Muscle of arm (tissue), 14 donors: ENCODE measurements at places on chromosomes 12 and 14.

- DNase-seq, result no peak
Measured at GRCh38 chr14:75543253-75543652, 21.0 kb downstream of the BATF start.

DNA sequence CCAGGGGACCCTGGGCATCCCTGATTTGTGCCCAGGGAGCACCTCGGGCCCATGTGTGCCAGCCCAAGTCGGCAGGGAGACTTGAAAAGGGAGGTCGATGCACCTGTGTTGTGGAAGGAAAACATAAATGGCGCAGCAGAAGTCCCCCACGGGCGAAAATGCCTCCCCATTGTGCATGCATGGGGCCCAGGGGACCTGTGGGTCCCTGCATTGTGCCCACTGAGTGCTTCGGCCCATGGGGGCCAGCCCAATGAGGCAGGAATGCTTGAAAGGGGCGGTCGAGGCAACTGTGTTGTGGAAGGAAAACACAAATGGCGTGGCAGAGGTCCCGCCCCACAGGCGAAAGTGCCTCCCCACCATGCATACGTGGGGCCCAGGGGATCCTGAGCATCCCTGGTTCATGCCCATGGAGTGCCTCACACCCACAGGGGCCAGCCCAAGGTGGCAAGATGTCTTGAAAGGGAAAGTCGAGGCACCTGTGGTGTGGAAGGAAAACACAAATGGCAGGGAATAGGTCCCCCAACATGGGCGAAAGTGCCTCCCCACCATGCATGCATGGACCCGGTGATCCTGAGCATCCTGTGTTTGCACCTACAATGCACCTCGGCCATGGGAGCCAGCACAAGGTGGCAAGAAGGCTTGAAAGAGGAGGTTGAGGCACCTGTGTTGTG is 368.0 kb downstream of the ALG10 start:
- DNase-seq, result no peak

DNA sequence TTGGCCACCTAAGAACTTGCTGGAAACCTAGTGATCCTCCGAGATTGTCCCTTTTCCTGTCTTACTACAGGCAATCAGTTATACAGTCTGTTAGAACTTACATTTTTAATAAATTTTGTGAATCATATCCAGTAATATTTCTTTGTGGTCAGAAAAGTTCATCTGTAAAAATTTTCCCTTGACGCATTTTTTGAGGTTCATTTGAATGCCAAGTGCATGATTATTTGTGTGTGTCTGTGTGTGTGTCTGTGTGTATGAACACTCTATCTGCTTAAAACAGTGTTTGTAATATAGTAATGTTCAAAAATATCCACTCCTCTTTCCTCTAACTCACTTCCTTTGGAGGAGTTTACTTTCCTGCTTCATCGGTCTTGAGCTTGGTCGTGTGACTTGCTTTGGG is 468.7 kb upstream of the FLRT2 start:
- no peak for DNase-seq

DNA sequence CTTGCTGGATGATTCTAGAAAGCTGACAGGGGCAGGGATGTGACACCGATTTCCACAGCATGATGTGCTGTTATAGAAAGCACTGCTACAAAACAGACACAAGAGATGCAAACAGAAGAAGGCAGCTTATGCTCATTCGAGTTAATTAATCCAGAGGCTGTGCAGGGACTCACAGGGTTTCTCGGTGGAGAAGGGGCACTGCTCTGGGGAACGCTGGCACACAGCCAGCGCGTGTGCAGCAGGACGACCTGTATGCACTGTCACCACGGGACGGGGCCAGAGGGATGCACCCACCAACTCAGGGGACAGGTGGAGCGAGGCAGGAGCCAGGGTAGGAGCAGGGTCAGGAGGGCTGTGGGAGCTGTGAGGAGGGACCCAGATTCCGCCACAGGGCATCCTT is 143.5 kb downstream of the RIMBP2 start:
- DNase-seq, result no peak

DNA sequence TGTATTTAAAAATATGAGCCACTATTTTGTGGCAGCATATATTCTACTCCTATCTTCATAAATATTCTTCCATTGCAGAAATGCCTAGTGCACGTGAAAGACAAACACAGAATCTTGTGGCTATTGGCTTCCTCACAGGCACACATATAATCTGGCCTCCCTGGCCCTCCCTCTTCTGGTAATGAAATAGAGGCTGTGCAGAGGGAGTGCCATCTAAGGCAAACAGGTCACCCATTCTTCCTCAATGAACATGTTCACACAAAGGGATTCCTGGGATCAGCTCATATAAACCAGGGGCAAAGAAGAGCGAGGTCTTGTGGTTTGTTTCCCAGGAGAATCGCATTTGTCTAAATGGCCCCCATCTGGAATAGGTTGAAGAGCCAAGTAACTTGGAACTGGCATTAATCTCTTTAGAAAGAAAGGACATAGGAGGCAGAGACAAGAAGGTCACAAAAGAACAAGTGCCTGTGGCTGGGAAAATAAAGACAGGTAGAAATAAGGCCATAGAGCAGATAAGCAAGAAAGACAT is 171.6 kb upstream of the PTPRQ start:
- DNase-seq, result no peak

DNA sequence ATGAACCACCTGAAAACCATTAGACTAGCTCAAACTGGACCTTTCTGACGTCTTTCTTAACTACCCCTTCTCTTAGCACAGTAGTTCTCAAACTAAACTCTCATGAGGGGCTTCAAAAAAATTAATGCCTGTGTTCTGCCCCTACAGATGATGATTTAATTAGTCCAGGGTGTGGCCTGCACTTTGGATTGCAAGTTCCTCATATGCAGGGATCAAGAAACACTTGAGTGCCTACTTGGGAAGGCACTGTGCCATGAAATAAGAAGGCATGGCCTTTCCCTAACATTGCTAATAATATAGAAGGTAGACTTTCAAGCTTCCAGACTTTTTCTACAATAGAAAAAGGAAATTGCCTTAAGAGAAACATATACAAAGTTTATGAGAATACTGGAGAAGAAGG is 22.8 kb upstream of the KLHDC2 start:
- DNase-seq, result no peak

- no peak for DNase-seq
Measured at GRCh38 chr14:105477660-105478397, 3.2 kb downstream of the CRIP2 start.

DNA sequence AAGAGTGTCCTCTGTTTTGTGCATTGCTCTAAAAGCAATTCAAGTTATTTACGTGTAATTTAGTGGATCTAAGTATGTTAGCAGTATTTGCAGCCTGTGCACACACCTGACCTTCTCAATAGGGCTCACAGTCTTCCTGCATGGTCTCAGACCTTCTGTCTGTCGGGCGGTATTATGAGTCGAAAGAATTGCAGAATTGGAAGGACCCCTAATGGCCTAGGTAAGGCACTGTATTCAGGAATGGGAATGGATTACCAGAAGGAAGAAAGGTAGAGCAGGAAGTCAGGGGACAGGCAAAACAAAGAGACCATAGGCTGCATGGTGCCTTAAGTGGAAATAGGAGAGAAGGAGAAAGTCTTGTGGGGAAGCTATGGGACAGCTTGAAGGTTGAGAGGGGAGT is 341.6 kb downstream of the VRK1 start:
- DNase-seq, result no peak

DNA sequence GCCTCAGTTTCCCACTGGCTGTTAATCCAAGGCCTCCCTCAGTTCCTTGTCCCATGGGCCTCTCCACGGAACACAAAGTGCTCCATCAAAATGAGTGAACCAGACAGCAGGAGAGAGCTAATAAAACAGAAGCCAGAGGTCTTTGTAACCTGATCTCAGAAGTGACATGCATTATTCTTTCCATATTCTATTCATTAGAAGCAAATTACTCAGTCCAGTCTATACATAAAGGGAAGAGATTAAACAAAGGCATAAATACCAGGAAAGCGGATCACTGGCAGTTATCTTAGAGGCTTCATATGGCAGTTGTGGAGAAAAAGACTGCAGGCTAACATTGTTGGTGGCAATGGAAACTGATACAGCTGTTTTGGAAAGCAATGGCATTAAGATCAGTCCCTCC is 170.6 kb upstream of the GARIN6 start:
- DNase-seq, result no peak

- no peak for DNase-seq
Measured at GRCh38 chr12:61863811-61864210, 396.4 kb upstream of the USP15 start.

DNA sequence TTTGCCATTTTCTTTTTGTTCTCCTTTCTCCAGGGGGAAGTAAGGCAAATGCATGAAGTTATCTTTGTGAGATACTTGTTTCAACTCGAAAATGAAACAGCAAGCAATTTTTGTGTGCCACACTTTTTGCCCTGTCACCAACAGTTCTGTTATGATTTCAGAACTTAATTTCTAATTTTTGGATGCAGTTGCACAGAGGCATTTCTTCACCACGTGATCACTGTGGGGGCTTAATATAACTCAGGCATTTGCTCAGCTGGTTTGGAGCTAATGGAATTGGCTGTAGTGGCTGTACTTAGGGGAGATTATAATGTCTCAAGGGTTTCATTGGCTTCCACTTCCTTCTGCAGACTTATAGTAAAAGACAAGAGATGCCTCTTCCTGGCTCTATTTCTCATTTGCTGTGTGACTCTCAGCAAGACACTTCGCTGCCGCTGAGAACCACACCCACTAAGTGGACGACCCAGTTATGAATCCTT is 452.4 kb downstream of the RAD51B start:
- peak; percentile 45 for DNase-seq

- no peak for DNase-seq
Measured at GRCh38 chr14:75334549-75335051, 56.0 kb downstream of the FOS start.

DNA sequence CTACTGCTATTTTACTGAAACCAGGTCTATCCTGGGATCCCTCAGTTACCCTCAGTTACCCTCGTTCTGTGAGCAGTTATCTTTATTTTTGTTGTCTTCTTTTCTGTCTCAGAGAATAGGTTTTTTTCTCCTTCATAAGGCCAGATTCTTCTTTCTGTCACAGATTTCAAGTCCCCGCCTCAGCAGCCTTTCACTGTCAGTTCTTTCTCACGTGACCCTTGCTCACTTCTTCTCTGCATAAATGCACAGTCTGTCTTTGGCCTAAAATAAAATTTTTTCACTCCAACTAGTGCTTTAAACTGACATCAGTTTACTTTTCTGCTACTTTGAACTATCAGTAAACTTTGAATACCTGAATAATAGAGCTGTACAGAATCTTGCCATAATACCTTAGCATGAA is 299.7 kb downstream of the ERC1 start:
- DNase-seq, result no peak

GRCh38 chr14:80037349-80037748 is 174.0 kb downstream of the DIO2 start:
- no peak for DNase-seq

- DNase-seq, result no peak
Measured at GRCh38 chr14:36647824-36648753, 13.6 kb upstream of the PAX9 start.

DNA sequence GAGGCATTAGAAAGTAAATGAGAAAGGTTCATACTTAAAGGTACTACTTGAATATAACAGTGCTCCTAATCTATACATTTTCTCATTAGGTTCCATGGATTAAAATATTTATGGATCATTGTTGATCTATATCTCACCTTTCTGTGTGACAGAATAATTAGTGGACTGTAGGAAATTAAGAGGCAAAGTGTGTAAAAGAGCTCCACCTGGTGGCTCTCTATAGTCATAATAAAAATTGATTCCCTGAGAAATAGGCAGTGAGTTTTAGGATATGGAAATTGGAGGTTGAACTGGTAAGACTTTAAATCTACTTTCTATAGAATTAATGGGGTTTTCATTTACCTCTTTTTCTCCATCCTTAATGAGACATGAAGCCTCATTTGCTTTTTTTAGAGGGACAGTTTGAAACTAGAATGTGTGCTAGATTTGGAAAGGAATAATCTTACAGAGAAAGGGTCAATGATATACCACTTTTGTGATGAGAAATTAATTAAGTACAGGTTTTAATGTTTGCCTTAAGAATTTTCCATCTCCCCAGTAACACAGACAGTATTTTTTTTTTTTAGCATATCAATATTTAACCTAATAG is 11.8 kb upstream of the DERA start:
- DNase-seq, result no peak

GRCh38 chr14:35384455-35385041 is 20.0 kb downstream of the NFKBIA start:
- DNase-seq, result peak; percentile 80

DNA sequence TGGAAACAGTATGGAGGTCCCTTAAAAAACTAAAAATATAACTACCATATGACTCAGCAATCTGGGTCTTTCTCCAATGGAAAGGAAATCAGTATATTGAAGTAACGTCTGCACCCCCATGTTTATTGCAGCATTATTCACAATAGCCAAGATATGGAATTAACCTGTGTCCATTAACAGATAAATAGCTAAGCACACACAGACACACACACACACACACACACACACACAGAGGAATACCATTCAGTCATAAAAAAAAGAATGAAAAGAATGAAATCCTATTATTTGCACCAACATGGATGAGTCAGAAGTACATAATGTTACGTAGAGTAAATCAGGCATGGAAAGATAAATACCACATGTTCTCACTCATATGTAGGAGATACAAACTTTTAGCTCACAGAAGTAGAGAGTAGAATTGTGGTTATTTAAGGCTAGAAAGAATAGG is 4.7 kb downstream of the KLRK1 start:
- no peak for DNase-seq

DNA sequence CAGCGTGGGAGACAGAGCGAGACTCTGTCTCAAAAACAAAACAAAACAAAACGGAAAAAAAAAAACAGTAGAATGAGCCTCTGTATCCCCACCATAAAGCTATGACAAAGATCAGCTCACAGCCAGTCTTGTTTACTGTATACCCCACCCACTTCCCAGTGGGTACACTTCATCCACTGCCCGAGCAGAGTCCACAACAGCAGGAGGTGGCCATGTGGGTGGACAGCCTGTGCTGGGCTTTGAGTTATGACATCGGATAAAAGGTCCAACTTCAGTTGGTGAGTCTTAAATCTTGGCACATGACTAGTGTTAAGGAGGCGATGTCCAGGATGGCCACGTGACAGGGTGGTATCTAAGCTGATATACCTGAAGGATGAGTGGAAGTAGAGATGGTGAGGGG is 34.8 kb upstream of the MAPKAPK5 start:
- no peak for DNase-seq

- no peak for DNase-seq
Measured at GRCh38 chr12:105897311-105897725, 241.4 kb downstream of the NUAK1 start.
